Stimulated activated CD4-positive, alpha-beta T cell treated with anti-CD3 and anti-CD28 coated beads, Interleukin-4, amount 100 ng/mL, for 4 hours (primary cell): ENCODE measurements at places on chromosomes 2 and 18.
A peak's percentile ranks its signal among the peaks of the same experiment; 100 is the strongest.

DNA sequence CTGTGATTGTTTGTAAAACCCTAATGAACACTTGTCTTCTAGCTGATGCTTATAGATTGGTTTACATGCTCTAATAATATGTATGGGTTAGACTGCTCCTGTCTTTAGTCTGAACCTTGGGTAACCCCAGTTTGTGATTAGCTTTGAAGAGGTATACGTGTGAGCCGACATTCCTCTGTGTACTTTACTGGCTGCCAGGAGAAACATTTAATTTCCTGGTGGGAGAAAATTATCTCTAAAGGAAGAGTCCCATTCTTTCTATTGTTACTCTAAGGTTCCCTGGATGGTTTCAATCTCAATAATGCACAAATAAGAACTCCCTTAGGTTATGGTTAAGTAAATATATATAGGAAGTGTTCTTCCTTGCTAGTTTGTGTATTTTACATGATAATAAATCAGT, 143.6 kb upstream of the ZSWIM2 start:
- DNase-seq: no peak

DNA sequence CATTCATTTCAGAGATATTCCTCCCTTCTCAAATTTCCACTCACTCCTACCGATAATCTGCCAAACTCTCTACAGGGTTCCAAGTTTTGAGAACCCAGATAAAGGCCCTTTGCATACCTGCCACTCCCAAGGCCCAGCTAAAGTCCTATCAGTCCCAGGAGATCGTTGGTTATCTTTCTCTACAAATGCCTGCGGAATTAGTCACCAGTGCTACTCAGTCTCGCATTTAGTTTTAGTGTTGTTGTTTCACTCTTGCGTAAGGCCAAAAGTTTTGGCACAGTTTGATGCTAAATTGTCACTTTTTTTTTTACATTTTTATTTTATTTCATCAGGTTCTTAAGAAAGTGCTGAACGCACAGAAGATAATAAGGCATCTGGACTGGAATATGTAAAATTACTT, 29.2 kb upstream of the SETBP1 start:
- no peak for DNase-seq

GRCh38 chr2:219245148-219245898, at the start of the genes GLB1L and STK16:
Gene GLB1L (minus strand): TSS chr2:219245444. CDS start chr2:219243573, 1,871 bp downstream.
Gene STK16 (plus strand): TSS chr2:219245479. CDS start chr2:219246000, 521 bp downstream.
- DNase-seq: peak; percentile 84

DNA sequence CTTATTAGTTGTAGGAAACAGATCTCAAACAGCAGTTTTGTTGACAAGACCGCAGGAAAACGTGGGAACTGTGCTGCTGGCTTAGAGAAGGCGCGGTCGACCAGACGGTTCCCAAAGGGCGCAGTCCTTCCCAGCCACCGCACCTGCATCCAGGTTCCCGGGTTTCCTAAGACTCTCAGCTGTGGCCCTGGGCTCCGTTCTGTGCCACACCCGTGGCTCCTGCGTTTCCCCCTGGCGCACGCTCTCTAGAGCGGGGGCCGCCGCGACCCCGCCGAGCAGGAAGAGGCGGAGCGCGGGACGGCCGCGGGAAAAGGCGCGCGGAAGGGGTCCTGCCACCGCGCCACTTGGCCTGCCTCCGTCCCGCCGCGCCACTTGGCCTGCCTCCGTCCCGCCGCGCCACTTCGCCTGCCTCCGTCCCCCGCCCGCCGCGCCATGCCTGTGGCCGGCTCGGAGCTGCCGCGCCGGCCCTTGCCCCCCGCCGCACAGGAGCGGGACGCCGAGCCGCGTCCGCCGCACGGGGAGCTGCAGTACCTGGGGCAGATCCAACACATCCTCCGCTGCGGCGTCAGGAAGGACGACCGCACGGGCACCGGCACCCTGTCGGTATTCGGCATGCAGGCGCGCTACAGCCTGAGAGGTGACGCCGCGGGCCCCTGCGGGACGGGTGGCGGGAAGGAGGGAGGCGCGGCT, at the start of gene TYMS:
Gene TYMS, plus strand, starts transcription at position 343 of the 690 bp plus-strand sequence. Its CDS starts 90 bp downstream, at position 433.
- no peak for DNase-seq

- no peak for DNase-seq
Measured at GRCh38 chr2:29865512-29865911, 55.9 kb downstream of the ALK start.

DNA sequence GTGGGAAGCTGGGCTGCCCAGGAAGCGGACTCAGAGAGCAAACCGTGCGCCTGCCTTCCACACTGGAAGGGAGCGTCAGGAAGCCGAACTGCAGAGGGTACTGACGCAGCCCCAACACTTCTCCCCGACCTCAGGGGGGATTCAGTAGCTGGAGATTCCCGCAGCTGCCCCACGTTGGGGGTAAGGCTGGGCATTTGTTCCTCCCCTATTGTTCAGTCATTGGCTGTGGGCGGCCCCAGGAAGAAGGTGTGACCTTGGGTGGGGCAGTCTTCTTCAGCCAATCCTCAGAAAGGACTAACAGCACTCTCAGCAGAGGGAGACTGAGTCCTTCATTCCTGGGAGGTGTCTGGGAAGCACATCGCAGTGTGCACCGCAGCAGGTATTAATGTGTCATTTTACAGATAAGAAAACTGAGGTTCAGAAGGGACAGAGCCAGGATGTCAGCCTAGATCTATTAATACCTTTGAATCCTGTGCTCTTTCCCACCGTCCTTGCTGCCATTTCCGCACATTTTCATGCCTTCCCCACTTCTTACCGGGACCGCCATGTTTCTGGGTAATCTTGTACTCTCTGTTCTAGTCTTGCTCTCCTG, 12.1 kb upstream of the C18orf32 start:
- DNase-seq: no peak

GRCh38 chr18:77132369-77133050, at the start of gene MBP:
Gene MBP (minus strand): TSS chr18:77132783. CDS start chr18:77105261, 27,522 bp downstream.
- peak; percentile 61 for DNase-seq

DNA sequence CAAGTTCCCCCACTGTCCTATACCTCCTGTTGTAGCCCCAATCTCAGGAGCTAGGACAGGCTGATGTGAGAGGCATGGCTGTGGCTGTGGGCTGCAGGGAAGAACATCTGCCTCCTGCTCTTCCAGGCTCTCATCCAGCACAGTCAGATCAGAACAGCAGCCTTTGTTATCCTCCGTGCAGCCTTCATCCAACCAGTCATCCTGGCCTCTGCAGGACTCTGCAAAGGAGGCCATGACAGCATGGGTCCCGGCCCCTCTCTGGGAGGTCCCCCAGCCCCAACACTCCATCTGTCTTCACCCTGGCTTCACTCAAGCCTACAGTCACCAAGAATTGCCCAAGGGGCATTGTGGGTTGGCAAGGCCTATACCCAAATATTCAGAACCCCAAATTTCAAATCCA, 223.2 kb upstream of the COPS8 start:
- no peak for DNase-seq

GRCh38 chr2:105853354-105854088, 108.8 kb downstream of the NCK2 start:
- DNase-seq: no peak

DNA sequence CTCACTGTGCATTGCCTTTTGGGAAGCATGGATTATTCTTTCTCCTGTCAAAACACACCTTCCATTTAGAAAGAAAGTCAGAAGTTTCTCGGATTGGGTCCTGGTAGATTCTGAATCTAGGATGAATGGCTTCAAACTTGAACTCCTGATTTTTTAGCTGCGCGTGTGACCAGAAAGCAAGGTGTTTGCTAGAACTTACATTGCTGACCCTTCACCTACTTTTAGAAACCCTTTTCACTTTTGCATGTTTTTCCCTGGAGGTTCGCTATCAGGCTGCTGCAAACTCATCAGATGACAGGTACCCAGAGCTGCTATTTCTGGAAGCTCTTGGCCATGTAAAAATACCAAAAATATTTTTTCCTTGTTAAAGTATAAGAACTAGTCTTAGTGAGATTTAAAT, 132.0 kb downstream of the QPCT start:
- no peak for DNase-seq

DNA sequence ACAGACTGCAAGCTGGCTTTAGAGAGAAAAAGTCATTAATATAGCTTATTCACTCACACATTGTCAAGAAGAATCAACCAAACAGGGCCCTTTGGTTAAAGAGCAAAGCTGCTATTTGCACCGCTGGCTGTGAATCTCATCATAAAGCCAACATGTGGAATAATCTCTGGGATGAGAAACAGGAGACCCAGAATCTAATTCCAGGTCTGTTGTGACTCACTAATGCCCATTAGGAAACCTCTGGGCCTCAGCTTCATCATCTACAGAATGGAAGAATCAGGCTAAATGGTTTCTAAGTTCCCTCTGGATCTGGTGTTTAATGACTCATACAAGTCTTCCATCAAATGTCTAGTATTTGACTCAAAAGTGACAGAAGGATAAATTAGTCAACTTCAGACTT, 591.7 kb upstream of the DDX18 start:
- no peak for DNase-seq

DNA sequence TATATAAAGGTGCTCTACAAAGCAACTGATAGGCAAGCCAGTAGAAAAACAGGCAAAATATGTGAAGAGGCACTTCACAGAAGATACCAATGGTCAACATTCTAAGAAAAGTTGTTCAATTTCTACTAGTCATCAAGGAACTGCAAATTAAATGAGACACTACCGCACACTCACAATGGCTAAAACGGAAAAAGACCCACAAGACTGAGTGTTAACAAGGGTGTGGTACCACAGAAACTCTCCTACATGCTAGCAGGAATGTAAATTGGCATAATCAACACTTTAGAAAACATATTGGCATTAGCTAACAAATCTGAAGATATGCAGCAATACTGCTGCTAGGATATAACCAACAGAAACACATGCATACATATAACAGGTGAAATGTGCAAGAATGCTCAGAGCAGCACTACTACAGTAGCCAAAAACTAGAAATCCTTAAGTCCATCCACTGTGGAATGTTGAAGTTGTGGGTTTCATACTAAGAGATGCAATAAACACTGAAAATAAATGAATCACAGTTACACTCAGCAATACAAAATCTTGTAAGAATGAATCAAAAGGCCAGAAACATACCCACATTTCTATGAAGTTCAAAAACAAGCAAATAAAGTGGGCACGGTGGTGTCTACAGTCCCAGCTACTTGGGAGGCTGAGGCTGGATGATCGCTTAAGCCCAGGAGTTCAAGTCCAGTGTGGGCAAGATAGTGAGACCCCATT, 9.2 kb downstream of the RNU4ATAC start:
- no peak for DNase-seq

DNA sequence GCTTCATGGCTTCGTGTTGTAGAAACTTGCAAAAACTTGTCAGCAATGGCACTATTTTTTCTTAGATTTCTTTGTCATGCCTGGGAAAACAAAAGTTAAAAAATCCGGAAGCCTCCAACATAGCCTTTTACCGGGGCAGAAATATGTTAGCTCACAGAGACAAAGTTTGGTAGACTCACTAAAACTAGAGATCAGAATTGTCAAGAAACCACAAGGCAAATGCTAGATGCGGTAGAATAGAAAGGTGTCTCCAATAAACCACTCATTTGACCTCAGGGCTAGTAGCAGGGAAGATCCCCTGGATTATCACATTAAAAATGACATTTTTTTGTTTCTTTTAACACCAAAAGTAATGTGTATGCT, 405 bp downstream of the CASP10 start:
- DNase-seq: no peak

- DNase-seq: no peak
Measured at GRCh38 chr2:85066874-85067351, 66.3 kb upstream of the TCF7L1 start.

DNA sequence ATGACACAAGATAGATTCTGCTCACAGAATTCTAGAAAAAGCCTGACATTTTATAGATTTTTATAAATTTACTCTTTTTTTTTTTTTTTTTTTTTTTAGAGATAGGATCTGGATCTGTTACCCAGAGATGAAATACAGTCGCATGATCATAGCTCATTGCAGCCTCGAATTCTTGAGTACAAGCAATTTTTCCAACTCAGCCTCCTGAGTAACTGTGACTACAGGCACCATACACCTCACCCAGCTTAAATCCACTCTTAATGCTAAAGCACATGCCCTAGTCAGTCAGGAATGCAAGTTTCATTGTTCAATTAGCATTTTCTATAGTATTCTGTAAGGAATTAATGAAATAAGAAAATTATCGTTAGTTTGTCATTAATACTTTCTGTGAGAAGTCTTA, 32.1 kb upstream of the WDR75 start:
- no peak for DNase-seq

DNA sequence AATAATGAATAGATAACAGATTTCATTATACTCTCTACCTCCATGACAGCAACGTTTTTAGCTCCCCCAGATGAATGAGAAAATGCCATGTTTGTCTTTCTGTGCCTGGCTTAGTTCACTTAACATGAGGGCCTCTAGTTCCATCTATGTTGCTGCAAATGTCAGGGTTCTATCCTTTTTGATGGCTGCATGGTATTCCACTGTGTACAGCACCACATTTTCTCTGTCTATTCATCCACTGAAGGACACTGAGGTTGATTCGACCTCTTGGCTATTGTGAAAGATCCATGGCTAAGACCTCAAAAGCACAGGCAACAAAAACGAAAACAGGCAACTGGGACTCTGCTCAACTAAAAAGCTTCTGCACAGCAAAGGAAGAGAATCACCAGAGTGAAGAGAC, 264.6 kb downstream of the HDAC4 start:
- DNase-seq: no peak

GRCh38 chr2:181178130-181178529, 197.7 kb downstream of the UBE2E3 start:
- DNase-seq: no peak

- no peak for DNase-seq
Measured at GRCh38 chr2:217231724-217232123, 371.9 kb upstream of the TNP1 start.

DNA sequence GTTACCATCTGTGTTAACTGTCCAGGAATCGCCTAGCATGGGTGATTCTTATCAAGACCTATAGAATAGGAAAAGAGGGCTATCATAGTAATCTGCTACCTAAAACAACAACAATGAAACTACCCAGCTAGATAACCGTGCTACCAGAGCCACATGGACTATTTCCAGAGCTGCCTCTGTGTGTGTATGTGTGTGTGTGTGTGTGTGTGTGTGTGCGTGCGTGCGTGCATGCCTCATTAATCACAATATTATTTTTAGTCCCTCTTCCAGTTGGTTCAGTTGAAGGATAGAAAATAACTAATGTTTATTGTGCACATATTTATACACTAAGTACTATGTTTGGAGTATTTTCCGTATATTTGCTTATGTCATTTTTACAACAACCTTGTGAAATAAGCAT, 201.1 kb downstream of the SP3 start:
- DNase-seq: no peak

GRCh38 chr2:33602201-33602830, 3.2 kb upstream of the FAM98A start:
- DNase-seq: no peak

- no peak for DNase-seq
Measured at GRCh38 chr2:168120730-168121129, 126.7 kb downstream of the STK39 start.

DNA sequence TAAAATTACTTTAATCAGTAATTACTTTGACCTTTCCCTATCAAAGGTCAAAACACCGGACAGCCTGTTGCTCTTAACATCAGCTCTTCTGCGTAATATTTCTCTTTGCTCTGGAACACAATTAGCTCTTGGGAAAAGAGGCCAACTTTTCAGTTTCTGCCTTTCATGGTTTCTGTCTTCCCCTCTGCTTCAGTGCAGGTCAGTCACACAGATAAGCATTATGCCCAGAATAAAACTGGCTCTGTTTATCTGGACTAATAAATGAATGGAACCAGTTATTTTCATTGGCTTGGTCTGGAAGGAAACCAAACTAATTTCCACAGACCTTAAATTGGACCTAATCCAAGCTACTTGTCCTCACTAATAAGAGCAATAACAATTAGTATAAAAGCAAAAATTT, 26.2 kb upstream of the GALNT3 start:
- DNase-seq: no peak
